Mucosa of descending colon (tissue), 3 donors: ENCODE measurements at places on chromosomes 7 and 10. TPM values are rescaled to one million over a fixed set of nuclear protein-coding genes. Genes with fewer than 3 reads are reported as not detected.

Gene KLLN
- total RNA-seq = 1.1 TPM

GRCh38 chr10:69335063-69335587 lies 56.8 kb downstream of the HK1 start:
- DNase-seq = peak; percentile 45

Gene CALML5
- not detected for total RNA-seq

- no peak for DNase-seq
Measured at GRCh38 chr10:18261063-18261610, 120.9 kb downstream of the CACNB2 start.

- no peak for DNase-seq
Measured at GRCh38 chr7:5344342-5344741, 61.6 kb downstream of the SLC29A4 start.

GRCh38 chr7:31146030-31146429 lies 93.9 kb downstream of the ADCYAP1R1 start:
- DNase-seq = no peak

DNA sequence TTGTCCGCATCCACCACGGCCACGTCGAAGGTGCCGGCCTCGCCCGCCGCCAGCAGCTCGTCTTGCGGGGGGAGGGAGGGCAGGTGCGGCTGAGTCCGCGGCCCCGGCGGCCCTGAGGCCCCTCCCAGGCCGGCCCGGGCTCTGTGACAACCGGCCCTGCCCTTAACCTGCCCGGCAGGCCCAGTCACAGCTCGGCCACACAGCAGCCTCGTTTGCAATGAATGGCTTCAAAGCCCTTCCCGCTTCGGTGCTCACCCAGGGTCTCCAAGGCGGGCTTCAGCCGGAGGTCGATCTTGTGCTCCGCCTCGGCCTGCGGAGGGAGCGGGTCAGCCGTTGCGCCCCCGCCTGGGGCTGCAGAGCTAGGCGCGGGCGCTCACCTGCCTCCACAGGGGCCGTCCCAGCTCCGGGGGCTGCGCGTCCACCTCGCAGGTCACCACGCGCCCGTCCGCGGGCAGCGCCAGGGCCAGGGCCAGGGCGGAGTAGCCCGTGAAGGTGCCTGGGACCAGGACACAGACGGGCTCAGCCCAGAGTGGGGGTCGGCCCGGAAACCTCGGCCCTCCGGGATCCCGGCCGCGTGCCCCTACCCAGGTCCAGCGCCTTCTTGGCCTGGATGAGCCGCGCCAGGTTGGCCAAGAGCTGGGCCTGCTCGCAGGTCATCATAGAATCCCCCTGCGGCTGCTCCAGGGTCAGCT lies 928 bp downstream of the COMTD1 start:
- peak; percentile 84 for DNase-seq

Gene BAG3
- total RNA-seq = 55.9 TPM

DNA sequence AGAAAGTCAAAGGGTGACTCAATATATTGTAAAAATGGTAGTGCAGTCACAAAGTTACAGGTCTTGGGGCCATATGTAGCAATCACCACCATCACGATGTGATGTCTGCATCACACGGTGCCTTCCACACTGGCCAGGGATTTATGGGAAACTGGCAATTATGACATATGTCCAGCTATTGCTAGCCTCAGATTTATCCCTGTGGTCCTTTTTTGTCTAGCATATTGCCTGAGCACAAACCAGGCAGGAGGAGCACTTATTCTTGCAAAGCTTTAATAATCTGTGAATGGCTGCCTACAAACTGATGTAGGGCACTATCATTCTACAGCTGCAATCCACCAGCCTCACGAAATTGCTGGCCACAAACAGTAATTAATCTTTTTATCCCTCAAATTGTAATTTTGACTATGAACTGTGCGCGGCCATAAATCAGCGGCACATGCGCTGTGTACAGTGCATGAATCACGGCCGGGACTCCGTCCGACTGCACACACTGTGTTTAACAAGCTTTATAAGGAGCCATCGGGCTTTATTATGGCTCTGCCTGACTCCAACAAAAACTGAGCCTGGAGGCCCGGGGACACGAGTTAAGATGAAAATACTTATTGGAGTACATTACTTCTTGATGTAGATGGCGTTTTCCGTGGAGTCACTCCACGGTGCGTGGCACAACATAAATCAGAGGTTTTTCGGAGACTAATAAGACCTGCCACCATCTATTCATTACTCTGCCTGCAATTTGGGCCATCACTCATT lies 115.2 kb downstream of the EBF3 start:
- DNase-seq = no peak

- no peak for DNase-seq
Measured at GRCh38 chr10:98096731-98097130, 37.7 kb upstream of the R3HCC1L start.

GRCh38 chr7:118753479-118753878 lies 529.0 kb downstream of the ANKRD7 start:
- no peak for DNase-seq

- DNase-seq = no peak
Measured at GRCh38 chr7:96299496-96299895, 22.4 kb downstream of the SLC25A13 start.

DNA sequence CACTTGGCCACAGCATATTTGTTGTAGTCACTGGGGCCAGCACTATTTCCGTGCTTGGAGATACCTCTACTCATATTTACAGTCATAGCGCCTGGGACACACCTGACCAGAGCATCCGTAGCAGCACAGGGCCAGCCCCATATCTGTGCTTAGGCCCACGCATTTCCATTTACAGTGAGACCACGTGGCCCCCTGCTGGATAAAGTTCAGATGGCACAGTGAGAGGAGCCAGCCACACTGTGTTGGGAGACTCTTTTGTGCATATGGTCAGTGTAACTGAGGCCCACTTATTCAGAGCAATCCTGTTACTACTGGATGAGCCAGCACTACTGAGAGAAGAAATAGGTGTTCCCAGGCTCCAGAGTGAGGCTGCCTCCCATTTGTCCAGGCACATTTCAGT lies 455.3 kb downstream of the REEP3 start:
- DNase-seq = peak; percentile 65

DNA sequence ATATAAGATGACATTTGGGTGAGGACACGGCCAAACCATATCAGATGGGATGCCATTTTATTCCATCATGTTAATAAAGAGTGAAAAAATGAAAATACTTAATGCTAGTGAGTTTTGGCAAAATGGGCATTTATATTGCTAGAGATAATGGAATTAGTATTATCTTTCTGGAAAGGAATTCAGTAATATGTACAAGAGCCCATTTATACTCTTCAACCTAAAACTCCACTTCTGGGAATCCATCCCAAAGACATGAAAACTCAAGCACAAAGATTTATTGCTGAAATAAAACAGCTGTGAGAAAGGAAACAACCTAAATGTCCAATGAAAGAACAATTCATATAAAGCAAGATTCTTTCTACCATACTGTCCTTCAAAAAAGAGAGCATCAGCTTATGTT lies 96.0 kb upstream of the TMEM168 start:
- DNase-seq = no peak

- DNase-seq = no peak
Measured at GRCh38 chr7:68929781-68930261, 668.5 kb upstream of the AUTS2 start.

GRCh38 chr10:48266528-48266927 lies 8.0 kb downstream of the FRMPD2 start:
- DNase-seq = no peak

Gene CC2D2B
- 0.75 TPM for total RNA-seq
